Stimulated activated CD8-positive, alpha-beta memory T cell treated with anti-CD3 and anti-CD28 coated beads, Interleukin-12 subunit alpha, Interleukin-12 subunit beta, amount 100 ng/mL, for 4 hours (primary cell): ENCODE measurements at places on chromosomes 4 and X.

DNA sequence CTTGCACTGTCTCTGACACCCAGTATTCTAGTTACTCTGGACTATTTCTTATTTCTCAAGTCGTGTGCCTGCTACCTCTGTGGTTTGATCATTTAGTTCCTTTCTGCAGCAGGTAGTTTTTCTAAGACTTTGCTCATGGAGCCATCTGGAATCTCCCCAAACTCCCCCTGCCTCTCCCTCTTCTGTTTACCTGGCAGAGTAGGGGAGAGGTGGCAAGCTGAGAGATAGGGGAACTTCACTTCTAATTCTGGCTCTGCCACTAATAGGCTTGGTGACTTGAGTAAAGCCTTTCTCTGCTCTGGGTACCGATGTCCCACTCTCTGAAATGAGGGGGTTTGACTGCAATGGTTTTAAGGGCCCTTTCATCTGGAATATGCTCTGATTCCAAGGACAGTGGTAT is 141.3 kb downstream of the CPEB2 start:
- DNase-seq: no peak

- no peak for DNase-seq
Measured at GRCh38 chr4:130468340-130468739, 1372.4 kb downstream of the C4orf33 start.

DNA sequence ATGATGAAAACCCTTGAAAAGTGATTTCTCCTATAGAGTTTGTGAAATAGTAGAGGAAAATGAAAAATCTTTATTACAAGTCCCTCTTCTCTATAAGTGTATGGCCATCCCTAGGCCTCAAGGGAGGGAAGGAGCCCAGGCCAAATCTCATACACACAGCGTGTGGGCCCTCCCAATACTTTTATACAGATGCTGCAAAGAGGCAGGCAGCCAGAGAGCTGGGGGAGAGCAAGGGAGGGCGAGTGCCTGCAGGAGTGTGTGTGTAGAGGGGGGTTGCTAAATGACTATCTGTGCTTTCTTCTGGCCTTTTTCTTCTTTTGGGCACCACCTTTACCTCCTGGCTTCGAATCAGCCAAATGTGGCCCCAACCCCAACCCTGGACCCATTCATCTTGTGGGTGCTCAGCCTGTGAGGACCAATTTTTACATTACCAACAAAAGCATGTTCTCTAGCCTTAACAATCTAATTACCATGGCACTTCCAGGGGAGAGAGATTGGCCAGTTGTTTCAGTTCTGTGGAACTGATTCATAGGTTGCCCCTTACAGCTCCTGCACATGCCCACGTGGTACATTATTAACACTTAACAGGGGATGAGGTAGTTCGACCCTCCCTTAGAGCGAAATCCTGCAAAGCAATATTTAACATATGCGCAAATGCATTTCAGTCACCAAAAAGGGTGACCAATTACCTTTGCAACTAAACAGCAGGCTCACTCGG is 2.0 kb downstream of the GPC3 start:
- no peak for DNase-seq

DNA sequence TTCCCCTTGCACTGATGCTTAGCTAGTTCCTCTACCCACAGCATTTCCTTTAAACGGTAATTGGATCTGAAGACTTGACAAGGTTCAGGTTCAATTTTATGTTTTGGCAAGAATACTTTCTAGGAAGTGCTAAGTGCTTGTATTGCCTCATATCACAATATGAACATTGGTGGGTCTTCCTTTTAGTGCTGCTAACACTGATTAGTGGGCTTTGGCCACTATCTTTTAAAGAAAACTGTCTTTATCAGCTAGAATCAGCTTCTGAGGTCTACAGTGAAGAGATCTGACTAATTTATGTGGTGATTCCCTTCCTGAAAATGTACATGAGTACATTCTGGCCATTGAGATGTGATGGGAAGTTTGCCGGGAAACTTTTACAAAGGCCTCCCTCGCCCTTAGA is 316.7 kb upstream of the KLF3 start:
- no peak for DNase-seq
